ENCODE measurements at places on chromosomes 7 and 10.

DNA sequence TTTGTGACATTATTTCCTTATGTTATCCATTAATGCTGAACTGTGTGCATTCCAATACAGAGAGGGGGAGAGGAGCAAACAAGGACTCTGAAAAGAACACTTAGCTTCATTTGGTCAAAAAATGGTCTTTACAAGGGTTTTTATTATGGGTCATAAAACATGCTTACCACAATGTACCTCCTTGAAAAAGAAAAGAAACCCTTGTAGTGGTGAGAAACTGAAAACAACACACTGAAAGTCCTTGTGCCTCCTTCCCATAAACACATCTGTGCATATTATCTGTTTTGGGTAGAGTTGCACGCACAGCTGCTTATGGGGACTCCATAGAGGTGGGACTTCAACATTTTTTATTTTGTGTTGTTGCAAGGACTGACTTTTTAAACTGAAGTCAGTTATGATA lies 98.7 kb downstream of the CDK6 start:
- no peak for DNase-seq

GRCh38 chr7:20296444-20296843 lies 34.3 kb upstream of the ITGB8 start:
- no peak for DNase-seq

- DNase-seq = no peak
These were observed 572 bp upstream of the BHLHA15 start for GRCh38 chr7:98210513-98211220.

DNA sequence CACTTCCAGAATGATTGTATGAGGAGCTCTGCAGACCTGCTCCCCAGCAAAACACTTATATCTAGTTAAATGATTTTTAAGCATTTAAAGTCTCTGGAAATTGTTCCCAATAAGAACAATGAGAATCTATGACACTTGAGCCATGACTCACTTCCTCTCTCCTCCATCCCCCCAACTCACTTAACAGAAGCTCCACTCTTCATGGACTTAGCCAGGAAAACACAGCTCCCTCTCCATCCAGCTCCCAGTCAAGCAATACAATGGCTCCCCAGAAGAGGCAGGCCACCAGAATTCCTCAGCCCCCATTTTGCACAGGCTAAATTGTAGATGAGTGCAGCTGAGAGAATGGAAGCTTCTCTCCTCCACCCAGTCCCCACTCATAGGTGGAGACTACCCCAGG lies 27.0 kb downstream of the AOC1 start:
- no peak for DNase-seq

DNA sequence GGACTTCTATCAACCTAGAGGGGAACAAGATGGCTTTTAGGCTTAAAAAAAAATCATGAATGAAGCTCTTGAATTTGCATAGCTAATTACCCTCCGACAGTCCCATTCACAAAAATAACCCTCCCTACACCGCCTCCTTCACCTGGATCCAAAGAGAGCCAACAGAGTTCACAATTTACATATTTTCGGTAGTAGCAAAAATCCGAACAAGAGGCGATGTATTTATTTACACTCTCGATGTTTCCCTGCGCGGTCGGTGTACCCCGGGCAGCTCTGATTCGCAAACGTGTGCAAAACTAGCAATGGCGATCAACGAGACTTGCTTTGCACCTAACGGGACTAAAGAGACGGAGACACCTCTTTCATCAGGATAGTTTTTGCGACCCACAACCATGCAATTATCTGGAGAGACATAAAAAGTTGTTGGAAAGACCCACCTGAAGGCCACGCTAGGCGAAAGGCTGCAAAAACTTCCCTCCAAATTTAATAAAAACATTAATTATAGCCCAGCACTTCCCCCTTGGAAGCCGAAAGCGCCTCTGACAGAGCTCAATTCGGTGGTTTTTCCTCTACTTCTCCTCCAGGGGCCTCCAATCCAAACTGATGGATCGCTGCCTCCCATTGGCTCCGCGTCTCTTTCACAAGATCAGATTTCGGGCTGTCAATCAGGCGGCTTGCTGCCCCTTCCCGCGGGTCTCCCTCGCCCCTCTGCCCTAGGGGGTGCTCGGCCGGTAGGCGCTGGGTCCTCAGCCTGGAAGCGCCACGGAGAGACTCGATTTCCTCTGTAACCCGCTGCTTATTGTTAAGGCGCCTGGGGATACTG lies at the start of gene ETV1:
ETV1 (minus strand) TSS at position 541 of the 823 bp plus-strand sequence. CDS start 614 bp downstream, outside the sequence.
- peak; percentile 60 for DNase-seq

DNA sequence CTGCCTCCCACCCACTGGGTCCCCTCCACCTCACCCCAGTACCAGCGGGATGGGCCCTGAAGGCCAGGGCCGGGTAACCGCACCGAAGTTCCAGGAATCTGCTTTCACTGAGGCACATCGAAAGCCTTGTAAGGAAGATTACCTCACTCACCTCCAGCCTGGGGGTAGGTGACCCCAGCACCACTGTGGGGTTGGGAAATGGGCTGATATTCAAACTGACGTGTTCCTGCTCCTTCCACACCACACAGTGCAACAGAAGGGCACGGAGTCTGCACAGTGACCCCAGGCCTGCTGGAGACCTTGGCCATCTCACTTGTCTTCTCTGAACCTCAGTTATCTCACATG lies 29.8 kb downstream of the NPS start:
- DNase-seq = no peak

GRCh38 chr7:54729107-54729506 lies 29.9 kb downstream of the SEC61G start:
- DNase-seq = no peak

- no peak for DNase-seq
These were observed 249.4 kb downstream of the NEBL start for GRCh38 chr10:20647756-20648155.

DNA sequence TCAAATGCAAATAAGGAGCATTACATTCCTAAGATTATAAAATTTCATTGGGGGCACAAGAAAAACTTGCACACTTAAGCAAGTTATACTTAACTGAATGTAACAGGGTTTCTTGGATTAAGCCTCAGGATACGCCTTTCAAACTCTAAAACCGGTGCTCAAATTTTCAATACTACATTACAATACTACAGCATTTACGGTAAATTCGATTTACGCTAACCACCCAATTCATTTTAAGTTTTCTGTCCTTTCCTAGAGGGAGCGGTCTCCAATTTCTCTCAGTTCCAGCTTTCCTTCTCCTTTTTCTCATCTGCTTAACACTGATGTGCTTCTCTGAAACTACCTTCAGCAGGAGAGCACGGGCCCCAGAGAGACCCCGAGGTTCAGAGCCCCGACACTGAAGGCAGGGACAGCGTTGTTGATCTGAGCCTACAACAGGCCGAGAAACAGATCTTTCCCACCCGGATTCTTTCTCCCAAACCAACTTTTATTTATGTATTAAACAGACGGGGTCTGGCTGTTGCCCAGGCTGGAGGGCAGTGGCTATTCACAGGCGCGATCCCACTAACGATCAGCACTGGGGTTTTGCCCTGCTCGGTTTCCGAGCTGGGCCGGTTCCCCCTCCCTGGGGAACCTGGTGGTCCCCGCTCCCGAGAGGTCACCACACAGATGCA lies 798 bp downstream of the ZNF425 start:
- no peak for DNase-seq

- DNase-seq = no peak
These were observed 993.7 kb upstream of the AUTS2 start for GRCh38 chr7:68604541-68604940.

DNA sequence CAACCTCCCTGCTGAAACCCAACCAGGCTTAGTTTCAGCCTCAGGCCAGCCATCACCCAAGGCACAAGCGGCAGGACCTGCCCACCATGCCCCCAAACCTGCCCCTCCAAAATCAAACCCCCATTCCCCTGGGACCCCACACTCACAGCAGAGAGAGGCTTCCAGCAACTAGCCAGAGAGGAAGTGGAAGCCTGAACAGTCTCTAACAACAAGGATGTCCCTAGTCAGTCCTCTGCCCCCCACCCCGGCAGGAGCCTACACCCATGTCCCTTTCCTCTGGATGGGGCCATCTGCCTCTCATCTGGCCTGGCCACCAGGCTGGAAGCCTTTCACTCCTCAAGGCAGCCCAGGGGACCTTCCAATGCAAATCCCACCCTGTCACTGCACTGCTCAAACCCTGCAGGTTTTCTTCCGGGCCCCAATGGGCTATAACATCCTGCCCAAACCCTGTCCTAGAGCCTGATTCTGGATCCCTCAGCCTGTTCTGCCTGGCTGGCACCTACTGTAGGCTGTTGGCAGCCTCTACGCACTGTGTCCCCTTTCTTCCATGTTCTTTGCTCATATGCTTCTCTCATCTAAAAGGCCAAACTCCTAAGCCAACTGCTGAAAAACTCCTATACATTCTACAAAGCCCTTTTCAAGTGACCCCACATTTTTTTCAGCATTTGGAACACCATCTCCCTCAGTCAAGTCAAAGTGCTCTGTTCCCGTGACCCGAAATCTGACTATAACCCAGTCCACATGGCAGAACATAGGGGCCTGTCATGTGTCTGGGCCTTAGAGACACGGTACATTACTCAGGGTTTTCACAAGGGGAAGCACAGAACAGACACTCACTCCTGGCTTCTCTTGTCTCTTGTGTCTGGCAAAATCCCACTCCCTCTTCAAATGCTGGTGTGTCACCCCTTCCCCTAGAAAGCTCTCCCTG lies 253.3 kb downstream of the TNS3 start:
- DNase-seq = no peak

DNA sequence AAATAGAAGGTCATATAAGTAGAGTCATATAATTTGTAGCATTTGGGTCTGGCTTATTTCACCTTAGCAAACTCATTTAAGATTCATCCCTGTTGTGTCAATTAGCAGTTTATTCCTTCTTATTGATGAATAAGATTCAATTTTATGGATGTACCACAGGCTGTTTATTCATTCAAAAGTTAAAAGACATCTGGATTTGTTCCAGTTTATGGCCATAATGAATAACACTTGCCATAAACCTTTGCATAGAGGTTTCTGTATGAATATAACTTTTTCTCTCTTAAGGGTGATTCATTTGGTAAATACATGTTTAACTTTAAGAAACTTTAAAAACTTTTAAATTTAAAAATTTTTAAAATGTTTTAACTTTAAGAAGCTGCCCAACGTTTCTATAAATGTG lies 66.4 kb downstream of the CPED1 start:
- DNase-seq = no peak

DNA sequence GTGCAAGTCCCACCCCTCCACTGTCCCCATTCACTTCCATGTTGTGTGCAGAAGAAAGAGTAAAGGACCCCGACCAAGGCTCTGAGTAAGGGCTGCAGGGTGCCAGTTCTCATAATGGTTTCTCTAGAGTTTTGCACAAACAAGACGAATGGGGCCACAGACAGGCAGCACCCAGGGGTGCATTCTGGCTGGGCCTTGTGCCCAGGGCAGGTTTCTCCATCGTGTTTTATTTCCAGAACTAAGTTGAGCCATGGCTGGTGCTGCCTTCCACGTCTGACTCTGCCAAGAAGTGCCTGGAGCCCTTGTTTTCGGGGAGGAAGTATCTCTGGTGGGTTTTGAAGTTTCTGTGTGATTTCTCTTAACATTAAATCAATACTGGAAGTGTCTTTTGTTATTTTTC lies 95.0 kb upstream of the SDK1 start:
- DNase-seq = no peak

DNA sequence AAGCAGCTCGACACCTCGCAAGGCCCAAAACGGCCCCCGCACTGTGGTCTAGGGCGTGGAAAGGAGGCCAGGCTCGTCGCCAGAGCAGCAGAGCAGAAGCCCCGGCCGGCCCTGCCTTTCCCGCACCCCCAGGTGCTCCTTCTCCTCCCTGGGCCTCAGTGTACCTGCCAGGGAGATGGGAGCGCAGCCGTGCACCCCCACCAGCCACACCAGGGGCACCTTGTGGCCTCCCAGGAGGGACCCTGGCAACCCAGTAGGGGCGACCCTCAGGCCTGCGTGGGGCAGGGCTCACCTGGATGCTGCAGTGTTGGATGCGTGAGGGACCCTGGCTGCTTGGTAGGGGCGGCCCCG lies 9.5 kb downstream of the PDGFA start:
- no peak for DNase-seq

GRCh38 chr10:79331709-79332108 lies 15.6 kb upstream of the PPIF start:
- DNase-seq = no peak

- no peak for DNase-seq
These were observed 35.9 kb downstream of the ITGB1 start for GRCh38 chr10:32922170-32922569.

DNA sequence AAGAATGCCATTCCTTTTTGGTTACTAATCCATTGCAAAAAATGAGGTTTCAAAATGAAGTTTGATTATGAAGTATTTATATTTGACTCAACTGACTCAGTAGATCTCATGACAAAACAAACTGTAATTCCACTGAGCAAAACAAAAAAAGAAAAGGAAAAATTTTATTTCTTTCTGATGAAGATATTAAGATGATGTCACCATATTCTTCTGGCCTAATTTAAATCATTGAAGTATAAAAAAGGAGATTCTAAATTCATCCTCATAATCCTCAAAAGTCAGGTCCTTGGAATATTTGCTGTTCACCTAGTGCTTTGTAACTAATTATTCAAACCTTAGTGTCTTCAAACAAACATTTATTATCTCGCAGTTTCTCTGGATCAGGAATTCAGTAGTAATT lies 1183.7 kb downstream of the CNTNAP2 start:
- no peak for DNase-seq

DNA sequence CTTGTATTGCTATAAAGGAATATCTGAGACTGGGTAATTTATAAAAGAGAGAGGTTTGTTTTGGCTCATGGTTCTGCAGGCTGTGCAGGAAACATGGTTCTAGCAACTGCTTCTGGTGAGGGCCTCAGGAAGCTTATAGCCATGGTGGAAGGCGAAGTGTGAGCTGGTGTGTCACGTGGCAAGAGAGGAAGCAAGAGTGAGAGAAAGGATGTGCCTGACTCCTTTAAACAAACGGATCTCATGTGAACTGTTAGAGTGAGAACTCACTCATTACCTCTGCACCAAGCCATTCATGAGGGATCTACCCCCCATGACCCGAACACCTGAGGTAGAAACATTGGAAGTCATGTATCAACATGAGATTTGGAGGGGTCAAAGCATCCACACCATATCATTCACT lies 7.7 kb upstream of the ITPRIP start:
- DNase-seq = no peak

DNA sequence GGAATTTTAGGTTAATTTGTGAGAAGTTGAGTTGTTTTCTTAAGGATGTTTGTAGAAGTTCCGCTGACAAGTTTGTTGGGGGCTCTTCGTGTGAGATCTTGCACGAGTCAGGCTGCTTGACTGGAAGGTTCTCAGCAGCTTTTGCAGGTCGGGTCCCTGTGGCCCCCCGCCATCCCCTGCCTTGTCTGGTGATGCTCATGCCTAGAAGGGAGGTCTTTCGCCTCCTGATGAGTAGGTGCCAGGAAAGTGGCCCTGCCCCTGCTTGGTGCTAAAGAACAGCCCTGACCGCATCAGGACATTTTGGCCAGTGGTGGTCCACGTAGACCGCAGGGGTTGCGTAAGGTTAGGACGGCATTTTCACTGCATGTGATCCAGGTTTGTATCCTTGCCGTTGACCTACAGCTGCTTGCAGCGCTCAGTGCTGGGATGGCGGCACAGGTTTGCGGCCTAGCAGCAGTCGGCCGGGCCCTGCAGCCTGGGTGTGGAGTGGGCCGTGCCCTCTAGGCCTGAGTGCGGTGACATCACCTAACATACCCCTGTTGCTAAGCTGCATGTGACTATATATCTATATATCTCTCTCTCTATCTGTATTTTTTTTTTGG lies 62.4 kb downstream of the DNAJB6 start:
- DNase-seq = no peak
